H4 (cell line): ENCODE measurements at places on chromosomes 11 and 22.

DNA sequence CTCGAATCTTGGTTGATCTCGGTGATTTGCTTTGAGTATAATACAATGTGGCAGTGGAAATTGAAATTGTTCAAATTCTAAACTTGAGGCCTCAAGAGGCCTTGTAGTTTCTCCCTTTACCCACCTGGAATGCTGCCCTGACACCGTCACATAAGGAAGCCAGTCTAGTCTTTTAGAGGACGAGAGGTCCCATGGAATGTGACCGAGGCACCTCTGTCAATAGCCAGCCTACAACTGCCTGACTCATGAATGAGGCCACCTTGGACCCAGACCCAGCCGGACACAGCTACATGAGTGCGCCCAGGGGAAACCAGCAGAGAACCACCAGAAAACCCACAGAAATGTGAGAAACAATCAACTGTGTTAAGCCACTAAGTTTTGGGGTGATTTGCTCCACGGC, 52.5 kb downstream of the RPL27A start:
- no peak for DNase-seq

DNA sequence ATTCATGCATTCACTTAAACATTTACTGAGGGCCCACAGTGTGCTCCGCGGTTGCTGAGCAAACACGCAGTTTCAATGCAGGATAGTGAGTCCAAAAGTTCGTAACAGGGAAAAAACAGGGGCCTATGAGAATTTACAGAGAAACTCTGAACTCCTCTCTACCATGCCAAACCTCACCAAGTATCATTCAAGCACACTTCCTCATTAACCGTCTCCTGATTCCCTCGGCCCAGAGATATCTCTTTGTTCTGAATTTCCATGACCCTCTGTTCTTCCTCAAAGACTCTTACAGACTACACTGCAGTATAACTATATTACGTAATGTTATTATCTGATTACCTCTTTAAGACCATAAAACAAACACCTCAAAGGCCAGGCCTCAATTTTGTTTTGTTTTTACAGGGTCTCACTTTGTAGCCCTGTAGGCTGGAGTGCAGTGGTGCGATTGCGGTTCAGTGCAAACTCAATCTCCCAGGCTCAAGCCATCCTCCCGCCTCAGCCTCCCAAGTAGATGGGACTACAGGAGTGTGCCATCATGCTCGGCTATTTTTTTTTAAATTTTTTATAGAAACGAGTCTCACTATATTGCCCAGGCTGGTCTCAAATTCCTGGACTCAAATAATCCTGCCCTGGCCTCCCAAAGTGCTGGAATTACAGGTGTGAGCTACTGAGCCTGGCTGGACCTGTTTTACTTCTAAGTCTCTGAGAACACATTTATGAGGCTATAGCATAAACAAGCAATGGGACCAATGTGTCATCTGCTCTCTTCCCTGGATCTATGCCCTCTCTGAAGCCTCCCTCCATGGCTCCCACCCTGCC, 3.6 kb downstream of the HPS4 start:
- no peak for DNase-seq

- no peak for DNase-seq
Observed at GRCh38 chr11:17831228-17831627, 96.6 kb downstream of the KCNC1 start.

DNA sequence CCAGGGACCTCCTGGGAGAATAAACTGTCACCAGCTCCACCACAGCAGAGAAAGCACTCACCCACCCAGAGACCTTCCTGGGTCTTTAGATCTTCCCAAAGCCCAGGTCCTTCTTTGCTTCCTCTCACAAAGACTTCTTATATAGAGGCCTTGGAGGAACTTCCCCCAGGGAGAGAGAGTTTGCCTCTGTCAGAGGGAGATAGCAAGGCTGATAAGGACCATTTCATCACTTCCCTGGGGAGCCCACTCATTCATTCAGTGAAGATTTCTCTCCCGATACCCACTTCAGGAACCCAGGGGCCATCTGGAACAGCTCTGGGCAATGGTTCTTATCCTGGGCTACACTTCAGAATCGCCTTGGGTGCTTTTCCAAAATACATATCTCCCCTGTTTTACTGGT, at the start of gene PRG2:
PRG2 (minus strand) TSS at position 116 of the 400 bp plus-strand sequence. CDS start 706 bp downstream, outside the sequence.
- no peak for DNase-seq
